K562 (cell line): ENCODE measurements at places on chromosomes 16 and 17. TPM values are rescaled to one million over a fixed set of nuclear protein-coding genes. Genes with fewer than 3 reads are reported as not detected.

The C16orf46 gene
- total RNA-seq: 0.47 and 1.0 TPM in 2 replicates

The PLCD3 gene
- 22.6 and 22.9 TPM in 2 replicates for total RNA-seq

The CDT1 gene
- total RNA-seq: 173 and 178 TPM in 2 replicates

The KRT17 gene
- not detected in 2 replicates for total RNA-seq

The FOXJ1 gene
- 0.07 TPM in 2 replicates for total RNA-seq

The PYY gene
- total RNA-seq: not detected in 2 replicates

The LITAFD gene
- not detected in 2 replicates for total RNA-seq

- H3K4me3 ChIP-seq: no peak overlapping the region
- peaks cover 4% of the 10 kb centered on the region; the same call in 2 of the 3 replicates for H3K4me1 ChIP-seq
- DNase-seq: no peak
- H3K27ac ChIP-seq: no peak overlapping the region
- H3K36me3 ChIP-seq: no peaks in the 10 kb centered on the region
Measured at GRCh38 chr16:4019371-4019791, 96.9 kb downstream of the ADCY9 start.

DNA sequence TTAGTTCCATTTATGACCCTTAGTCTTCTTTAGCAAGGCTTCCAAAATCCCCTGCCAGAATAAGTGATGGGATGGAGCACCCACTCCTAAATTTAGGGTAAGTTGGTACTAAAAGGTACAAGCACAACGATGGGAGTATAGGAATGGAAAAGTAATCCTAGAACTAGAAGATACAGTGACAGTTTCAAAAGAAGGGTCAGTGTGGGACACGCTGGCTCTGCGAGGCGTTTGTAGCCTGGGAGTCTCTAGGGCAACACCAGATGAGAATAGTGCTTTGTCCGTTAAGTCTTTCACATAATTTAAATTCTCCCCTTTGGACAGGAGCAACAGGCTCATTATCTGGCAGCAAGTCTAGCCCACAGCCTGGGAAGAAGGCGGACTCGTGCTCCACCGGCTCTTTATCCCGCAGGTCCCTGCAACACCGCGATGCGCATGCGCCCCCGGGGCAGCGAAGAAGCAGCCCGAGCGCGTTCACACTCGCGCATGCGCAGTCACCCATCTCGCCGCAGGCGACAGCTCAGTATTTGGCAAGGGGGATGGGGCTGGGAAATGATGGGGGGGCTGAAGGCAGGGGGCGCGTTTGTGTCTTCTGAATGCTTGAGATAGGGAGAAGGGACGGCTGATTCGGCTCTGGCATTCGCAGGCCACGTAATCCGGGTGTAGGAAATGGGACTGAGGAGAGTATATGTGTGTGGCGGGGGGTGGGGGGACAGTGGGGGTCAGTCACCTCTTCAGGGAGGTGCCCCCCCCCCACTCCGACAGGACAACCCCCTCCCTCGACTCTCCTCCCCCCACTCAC is 564 bp downstream of the SPOP start:
- peak overlapping the region; percentile 88 for H3K27ac ChIP-seq
- peaks cover 14% of the 10 kb centered on the region; the same call in 2 of the 3 replicates for H3K36me3 ChIP-seq
- H3K4me3 ChIP-seq: peak overlapping the region; percentile 58
- peaks cover 15% of the 10 kb centered on the region; the same call in 2 of the 3 replicates for H3K4me1 ChIP-seq
- peak; percentile 96 for DNase-seq

DNA sequence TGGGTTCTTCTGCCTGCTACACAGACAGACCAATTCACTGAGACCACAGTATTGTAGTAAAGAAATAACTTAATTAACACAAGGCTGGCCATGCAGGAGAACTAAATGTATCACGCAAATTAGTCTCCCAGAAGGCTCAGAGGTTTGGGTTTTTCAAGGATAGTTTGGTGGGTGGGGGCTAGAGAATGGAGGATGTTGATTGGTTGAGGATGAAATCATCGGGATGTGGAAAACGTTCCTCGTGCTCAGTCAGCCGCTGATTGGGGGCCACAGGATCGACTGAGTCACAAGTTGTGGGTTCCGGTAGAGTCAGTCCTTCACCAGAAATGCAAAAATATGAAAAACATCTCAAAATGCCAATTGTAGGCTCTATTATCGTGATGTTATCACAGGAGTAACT is 18.7 kb downstream of the RHOT1 start:
- no peak for DNase-seq
- peaks cover 41% of the 10 kb centered on the region for H3K36me3 ChIP-seq
- no peaks in the 10 kb centered on the region for H3K27me3 ChIP-seq
- no peak overlapping the region for H3K4me3 ChIP-seq

GRCh38 chr17:8502126-8502525 is 66.4 kb downstream of the NDEL1 start:
- no peak for DNase-seq
- H3K27ac ChIP-seq: no peak overlapping the region
- no peak overlapping the region for H3K4me3 ChIP-seq
- H3K4me1 ChIP-seq: no peaks in the 10 kb centered on the region
- no peaks in the 10 kb centered on the region for H3K27me3 ChIP-seq

DNA sequence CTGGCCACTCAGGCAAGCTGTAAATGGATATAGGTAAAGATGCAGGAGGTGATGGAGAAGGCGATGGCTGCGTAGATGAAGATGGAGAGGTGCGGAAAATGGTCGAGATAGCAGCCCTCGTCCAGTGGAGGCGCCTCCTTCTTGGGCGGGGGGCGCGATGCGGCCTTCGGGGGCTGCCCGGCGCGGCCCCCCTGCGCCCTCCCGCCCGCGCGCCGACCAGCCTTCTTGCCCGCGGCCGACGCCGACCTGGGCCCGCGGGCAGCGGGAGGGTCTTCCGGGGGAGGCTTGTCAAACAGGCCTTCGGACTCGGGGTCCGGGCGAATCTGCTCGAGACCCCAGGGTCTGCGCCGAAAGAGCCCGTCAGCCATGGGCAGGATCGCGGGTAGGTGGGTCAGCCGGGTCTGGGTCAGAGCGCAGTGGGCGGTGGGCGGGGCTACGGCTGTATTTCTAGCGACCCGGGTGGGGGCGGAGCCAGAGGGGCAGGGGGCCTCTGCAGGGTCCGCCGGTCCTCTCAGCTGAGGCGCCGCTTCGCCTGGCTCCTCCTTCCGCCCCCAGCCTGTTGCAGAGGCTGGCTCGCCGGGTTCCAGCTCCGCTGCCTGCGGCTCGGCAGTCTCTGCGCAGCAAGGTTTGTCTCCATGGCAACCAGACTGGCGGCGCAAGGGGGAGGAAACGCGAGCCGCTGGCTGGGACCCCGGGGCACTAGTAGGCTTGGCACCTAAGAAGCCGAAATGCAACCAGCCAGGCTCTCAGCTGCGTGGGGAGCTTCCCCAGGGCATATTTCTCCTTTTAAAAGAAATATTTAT is 14.4 kb downstream of the MIS12 start:
- H3K27me3 ChIP-seq: no peaks in the 10 kb centered on the region
- no peak overlapping the region for H3K4me3 ChIP-seq
- H3K27ac ChIP-seq: no peak overlapping the region
- DNase-seq: no peak

DNA sequence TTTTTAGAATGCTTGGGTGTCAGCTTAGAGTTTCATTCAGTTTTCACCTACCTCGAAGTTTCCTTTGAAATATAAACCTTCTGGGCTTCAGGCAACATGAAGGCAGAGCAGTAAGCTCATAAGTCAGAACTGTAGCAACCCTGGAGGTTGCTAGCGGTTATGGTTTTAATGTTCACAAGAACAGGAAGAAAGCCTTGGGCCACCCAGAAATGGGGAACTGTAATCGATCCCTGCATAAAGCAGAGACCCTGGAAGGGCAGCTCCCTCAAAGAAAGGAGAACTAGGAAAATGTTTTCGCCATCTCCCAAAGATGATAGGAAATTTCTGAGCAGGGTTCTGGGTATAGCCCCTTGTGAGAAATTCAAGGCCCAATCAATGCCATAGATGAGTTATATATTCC is 47.8 kb upstream of the RASL10B start:
- H3K27ac ChIP-seq: no peak overlapping the region
- H3K4me1 ChIP-seq: no peaks in the 10 kb centered on the region
- H3K4me3 ChIP-seq: no peak overlapping the region
- H3K36me3 ChIP-seq: peaks cover 93% of the 10 kb centered on the region

- DNase-seq: no peak
- peaks cover 7% of the 10 kb centered on the region; the same call in 1 of the 3 replicates for H3K27me3 ChIP-seq
- no peaks in the 10 kb centered on the region for H3K36me3 ChIP-seq
- H3K4me3 ChIP-seq: no peak overlapping the region
- no peak overlapping the region for H3K27ac ChIP-seq
Measured at GRCh38 chr17:38451840-38452529, 23.7 kb downstream of the ARHGAP23 start.

- no peaks in the 10 kb centered on the region for H3K4me1 ChIP-seq
- no peaks in the 10 kb centered on the region for H3K27me3 ChIP-seq
- no peak overlapping the region for H3K27ac ChIP-seq
- DNase-seq: no peak
Measured at GRCh38 chr17:13864521-13864920, 204.8 kb upstream of the COX10 start.

DNA sequence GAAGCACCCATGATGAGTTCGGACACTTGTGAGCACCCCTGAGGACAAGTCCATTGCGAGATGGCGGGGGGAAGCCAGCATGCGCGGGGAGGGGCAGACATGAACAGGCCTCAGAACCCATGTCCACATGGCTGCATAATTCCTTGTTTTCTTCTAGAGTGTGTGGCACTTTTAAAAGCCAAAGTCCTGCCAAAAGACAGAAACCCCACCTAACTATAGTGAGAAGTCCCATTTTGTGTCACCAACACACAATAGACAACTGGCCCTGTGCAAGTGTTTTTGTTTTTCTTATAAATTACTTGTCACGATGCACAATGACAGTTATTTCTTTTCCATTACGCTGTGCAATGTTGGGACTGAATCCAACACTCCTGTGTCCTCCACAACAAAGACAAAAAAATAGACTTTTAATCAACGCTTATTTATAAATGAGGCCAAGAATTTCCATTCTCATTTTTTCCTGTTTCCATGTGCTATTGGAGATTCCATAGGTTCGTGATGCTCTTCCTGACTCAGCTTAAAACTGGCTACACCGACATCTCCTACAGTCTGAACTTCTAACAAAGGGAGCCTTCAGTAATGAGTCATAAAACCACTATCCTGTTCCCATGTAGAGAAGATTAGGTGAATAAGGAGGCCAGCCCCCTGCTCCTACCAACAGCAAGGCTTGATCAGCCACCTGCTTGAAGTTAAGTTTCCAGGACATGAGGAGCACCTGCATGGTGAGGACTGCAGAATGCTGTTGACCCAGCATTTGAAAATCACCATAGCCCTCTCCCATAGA is 98.9 kb downstream of the ZNF423 start:
- no peak for DNase-seq
- H3K36me3 ChIP-seq: no peaks in the 10 kb centered on the region
- H3K4me3 ChIP-seq: no peak overlapping the region
- no peaks in the 10 kb centered on the region for H3K4me1 ChIP-seq

- no peak for DNase-seq
- no peaks in the 10 kb centered on the region for H3K27me3 ChIP-seq
- no peak overlapping the region for H3K4me3 ChIP-seq
- peaks cover 88% of the 10 kb centered on the region for H3K36me3 ChIP-seq
- H3K4me1 ChIP-seq: 0 out of 2 replicates have a peak, but pooled peaks cover 3% of the 10 kb centered on the region
- H3K27ac ChIP-seq: no peak overlapping the region
Measured at GRCh38 chr17:82257473-82257872, 16.0 kb downstream of the CSNK1D start.

DNA sequence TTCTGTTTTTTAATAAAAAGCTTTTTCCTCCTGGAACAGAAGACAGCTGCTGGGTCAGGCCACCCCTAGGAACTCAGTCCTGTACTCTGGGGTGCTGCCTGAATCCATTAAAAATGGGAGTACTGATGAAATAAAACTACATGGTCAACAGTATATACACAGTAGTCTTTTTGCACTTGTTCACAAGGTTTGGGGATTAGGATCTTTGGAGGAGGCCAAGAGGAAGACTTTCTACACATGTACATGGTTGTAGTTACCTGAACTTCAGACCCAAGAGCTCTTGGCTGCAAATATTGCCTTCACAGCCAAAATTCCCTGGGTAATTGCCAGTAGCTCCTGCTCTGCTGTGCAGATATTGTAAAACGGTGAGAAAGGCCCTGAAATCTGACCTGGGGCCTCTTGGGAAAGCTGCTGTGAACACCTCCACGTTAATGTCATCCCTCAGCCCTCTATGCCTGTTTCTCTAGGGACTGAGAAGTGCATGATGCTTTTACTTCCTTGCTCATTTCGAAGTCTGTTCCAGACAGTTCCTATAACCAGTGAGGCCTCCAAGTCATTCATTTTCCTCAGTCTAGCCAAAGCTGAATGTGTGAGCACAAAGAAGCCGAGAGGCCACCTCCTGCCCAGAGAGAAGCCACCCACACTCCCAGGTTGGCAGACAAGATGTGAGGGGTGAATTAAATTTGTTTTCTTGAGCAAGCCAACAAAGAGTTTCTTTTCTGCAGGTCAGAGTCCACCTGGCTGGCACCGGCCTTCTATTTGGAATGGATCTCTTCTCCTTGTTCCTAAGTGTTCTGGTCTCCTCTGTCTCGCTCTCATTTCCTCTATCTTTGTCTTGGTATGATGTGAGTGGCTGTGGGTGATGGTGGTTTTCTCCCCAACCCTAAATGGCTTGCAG is 15.9 kb downstream of the ANKRD40 start:
- H3K4me3 ChIP-seq: no peak overlapping the region
- DNase-seq: no peak
- H3K36me3 ChIP-seq: peaks cover 45% of the 10 kb centered on the region
- no peak overlapping the region for H3K27ac ChIP-seq
- no peaks in the 10 kb centered on the region for H3K27me3 ChIP-seq

DNA sequence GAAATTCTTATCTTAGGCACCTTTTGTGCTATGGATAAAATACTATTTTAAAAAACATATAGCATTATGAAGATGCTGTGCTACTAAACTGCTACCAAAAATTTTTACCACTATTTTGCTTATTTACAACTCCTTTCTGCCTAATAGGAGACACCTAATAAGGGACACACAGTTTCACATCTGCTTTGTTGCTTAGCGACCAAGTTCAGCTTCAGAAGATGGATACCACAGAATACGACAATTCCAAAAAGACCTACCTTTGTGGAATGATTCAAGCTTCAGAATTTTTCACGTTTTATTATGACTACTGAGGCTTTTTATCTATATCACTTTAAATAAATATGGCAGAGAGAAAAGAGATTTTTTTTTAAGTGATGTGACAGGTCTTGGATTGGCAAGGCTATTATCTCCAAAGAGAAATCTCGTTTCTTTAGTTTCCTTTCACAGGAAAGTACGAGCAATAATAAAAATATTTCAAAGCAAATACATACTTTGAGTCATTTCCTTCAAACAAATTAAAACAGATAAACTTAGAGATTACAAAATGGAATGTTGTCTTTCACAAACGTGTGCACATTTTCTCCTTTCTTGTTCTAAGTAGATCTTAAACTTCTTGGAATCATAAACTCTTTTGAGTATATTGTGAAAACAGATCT is 35.4 kb downstream of the SPAG9 start:
- peaks cover 2% of the 10 kb centered on the region; the same call in 2 of the 3 replicates for H3K36me3 ChIP-seq
- no peaks in the 10 kb centered on the region for H3K4me1 ChIP-seq
- no peaks in the 10 kb centered on the region for H3K27me3 ChIP-seq

DNA sequence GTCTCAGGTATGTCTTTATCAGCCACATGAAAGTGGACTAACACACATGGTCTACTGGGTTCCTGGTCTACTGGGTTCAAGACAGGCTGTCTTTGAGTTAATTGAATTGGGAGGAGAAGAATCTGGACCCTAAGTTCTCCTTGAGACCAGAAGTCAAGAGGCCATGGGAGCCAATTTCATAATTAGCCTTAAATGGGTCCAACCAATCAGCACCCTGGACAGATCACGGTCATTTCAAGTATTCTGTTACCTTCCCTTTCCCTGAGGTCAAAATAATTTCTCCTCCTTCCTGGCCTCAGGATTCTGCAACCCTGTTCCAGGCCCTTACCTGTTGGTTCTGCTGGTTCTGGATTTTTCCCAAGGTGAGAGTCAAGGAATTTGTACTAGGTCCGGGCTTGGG is 23.8 kb downstream of the OSBPL7 start:
- no peak overlapping the region for H3K27ac ChIP-seq
- no peak overlapping the region for H3K4me3 ChIP-seq
- no peaks in the 10 kb centered on the region for H3K4me1 ChIP-seq
- no peaks in the 10 kb centered on the region for H3K36me3 ChIP-seq
